ENCODE measurements at places on chromosomes 12 and 14.
A peak's percentile ranks its signal among the peaks of the same experiment; 100 is the strongest.

- no peak for DNase-seq
Measured at GRCh38 chr14:78690836-78691235, 520.7 kb downstream of the NRXN3 start.

- no peak for DNase-seq
Measured at GRCh38 chr14:19974844-19975243, 547 bp upstream of the OR4K15 start.

DNA sequence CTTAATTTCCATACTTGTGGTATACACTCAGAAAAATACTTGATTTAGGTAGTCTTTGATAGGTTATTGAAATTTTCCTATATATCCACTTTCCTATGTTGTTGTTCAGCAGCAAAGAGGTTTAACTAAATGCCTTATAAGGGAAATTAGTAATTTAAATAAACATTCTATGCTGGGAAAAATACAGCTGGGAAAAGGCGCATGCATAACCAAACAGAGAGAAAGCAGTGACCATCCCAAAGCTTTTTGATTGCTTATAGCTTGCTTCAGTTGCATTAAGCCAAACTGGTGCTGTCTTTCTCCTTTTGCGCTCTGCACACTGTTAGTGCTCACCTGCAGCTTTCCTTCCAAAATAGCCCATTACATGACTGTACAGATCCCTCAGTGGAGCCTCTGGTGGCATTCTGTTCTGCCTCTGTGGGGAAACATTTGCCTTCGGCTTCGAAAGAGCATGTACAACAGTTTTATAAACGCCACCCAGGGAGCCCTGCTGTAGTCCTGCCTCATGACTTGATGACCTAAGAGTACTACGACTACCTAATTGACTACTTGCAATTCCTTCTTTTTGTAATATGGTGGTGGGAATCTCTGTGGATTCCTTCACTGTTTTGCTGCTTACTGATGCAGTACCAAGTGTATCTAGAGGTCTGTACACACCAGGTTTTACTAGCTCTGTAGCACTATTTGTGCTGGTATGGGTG is 120.8 kb downstream of the RALGAPA1 start:
- DNase-seq: no peak

DNA sequence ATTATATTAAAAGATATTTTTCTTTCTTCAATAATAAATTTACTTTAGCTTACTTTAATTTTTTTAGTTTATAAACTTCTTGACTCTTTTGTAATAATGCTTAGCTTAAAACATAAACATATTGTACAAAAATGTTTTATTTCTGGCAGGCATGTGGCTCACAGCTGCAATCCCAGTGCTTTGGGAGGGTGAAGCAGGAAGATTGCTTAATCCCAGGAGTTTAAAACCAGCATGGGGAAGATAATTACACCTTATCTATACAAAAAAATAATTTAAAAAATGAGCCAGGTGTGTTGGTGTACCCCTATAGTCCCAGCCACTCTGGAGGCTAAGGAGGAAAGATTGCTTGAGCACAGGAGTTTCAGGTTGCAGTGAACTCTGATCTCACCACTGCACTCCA is 120.7 kb downstream of the GPHN start:
- no peak for DNase-seq

- DNase-seq: no peak
Measured at GRCh38 chr12:19484738-19485137, 45.4 kb downstream of the AEBP2 start.

- DNase-seq: no peak
Measured at GRCh38 chr12:124436366-124436765, 131.0 kb downstream of the NCOR2 start.

DNA sequence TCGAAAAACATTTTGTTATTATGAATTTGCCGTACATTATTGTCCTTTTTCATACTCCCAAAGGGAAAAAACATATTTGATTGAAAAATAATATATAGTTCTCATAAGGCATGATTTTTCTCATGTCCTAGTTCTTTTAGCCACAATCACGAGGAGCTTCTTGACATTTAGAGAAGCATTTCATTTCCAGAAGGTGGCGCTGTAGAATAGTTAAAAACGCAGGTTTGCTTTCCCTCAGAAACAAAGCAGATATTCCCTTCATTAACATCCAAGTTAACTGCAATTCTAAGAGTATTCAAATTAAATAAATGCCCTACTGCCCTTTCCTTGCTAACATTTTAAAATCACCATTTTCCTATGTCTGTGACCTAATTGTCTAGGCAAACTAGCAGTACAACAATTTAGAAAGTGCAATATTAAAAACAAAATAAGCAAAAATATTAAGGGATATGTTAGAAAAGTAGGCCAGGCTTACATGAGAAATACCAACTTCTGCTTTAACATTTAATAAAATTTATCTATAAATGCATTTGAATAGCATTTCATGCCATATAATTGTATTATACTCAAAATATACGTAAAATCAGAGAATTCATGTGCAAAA is 10.9 kb upstream of the PIK3C2G start:
- no peak for DNase-seq

DNA sequence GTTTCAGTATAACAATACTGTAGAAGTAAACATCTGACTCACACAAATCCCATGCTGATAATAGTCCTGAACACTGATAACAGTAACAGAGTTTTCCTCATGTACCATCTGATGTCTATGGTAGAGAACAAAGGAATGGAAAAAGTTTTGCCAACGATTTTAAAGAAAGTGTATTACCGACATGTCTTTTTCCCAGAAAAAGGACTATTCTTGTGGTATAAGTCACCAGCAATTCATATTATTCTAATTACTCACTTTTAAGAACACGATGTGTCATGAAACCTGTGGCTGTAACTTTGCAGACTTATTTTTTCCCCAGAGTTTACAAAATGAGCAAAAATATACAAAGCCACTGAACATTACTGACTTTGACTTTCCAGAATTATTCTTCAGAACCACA is 40.1 kb upstream of the DCN start:
- no peak for DNase-seq

DNA sequence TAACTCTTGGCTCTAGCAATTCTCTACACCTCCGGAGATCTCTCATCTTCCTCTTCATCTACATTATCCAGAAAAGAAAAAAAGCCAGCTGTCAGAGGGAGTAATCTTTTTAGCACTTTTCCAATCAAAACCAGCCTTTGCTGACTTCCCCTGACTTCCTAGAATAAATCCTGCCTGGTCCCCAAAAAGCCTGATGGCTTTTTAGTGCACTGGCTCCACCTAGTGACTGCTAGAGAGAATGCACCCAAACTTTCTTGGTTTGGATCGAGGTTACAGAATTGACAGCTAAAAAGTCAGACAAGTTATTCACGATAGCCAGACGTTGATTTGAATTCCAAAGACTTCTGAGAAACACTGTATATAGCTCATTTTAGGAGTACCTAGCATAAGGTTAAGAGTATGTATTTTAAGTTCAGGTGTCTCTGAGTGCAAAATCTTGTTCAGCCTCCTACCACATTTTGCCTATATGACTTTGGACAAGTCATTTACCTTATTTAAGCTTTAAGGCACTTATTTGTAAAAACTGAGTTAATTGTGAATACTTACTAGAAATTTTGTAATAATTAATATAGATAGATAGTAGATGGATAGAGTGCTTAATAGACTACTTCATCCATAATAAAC is 185.7 kb upstream of the GRIN2B start:
- DNase-seq: peak; percentile 15

- DNase-seq: no peak
Measured at GRCh38 chr14:90658541-90658967, 157.7 kb downstream of the TTC7B start.

GRCh38 chr12:92551210-92551609 is 151.6 kb upstream of the PLEKHG7 start:
- DNase-seq: no peak

- no peak for DNase-seq
Measured at GRCh38 chr14:28783664-28784063, 17.1 kb downstream of the FOXG1 start.

DNA sequence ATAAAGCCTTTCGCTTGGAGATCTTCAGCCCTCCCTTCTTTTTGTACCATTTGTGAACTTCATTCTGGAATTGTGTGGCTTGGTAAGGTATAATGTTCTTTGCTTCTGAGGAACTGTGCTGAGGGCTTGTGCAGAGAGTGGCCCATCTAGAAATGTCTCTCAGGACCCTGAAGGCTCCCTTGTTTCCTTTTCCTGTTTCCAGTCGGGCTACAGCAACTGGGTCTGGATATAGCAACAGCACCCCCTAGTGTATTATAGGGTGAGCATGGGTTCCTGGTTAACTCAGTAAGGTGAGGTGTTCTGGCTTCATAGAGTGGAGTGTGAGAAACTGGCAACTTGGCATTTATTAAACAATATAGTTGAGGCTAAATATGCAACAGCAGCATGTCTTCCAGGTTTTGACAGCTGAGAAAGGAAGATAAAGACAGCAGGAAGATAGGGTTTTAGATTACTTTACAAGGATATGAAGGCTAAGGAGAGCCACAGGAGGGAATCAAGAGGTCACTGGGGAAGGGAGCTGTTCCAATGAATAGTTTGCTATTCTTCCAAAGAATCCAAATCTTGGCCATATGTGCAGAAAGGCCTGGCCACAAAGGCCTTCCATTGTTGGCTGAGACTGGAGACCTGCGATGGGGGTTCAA is 49.1 kb upstream of the RNU6-8 start:
- peak; percentile 26 for DNase-seq

DNA sequence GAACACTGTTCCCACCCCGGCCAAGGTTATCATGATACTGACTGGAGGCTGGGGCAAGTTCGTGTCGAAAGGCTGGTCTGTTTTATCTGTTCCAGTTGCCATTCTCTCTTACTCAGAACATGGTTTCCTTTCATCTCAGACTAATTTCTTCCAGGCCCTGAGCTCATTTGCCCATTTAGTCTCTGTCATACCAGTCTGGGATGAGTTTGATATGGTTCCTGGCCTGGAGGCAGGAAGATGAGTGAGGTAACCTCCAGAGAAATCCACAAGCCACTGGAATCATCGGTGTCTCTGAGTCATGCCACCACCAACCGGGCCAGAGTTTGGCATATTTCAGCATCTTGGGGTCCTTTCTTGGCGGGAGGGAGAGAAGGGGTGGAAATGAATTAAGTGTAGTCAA is 114.7 kb downstream of the NTF3 start:
- DNase-seq: no peak

DNA sequence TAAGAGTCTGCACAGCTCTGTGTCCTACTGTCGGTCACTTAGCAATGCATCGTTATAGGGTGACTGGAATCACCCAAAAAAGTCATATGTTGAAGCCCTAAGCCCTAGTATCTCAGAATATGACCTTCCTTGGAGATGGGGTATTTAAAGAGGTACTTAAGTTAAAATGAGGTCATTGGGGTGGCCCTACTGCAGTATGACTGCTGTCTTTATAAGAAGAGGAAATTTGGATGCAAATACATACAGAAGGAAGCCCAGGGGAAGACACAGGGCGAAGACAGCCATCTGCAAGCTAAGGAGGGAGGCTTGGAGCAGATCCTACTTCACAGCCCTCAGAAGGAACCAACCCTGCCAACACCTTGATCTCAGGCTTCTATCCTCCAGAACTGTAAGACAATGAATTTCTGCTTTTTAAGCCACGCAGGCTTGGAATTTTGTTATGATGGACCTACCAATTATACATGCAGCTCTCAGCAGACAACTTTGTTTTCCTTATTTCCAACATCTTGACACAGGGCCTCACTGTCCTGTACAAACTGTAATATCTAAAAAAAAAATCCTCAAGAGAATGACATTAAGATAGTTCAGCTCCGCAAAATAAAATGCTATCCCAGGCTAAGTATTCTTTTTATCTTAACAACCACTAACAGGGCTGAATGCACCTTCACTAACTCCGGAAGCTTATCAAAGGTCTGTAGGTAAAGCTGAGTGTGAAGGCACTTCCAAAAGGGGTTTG is 40.4 kb downstream of the ZFP36L1 start:
- DNase-seq: no peak

DNA sequence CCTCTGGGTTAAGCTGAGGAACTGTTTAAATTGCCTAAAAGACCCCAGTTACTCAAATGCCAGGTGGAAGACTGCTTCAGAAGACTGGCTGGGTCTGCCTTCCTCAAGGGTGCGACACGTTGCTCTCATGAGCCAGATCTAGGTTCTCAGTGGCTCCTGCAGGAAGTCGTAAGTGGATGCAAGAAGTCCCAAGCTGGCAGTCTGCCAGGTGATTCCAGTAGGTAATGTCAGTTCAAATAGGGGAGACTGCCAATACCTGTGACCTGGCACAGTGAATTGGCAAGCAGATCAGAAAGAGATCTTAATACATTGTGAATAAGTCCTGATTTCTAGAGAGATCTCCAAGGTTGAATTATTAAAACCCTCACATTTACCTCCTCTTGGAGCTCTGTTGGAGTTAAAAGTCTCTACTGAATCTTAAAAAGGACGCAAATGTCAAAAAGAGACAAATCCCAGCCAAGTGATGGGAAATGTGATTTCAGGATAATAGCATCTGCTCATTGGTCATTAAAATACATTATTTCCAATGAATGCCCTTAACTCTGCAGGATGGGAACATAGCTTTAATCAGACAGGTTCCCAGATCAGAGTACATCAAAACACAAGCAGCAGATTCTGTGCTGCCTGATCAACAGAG is 98.8 kb upstream of the FRMD6 start:
- DNase-seq: no peak

DNA sequence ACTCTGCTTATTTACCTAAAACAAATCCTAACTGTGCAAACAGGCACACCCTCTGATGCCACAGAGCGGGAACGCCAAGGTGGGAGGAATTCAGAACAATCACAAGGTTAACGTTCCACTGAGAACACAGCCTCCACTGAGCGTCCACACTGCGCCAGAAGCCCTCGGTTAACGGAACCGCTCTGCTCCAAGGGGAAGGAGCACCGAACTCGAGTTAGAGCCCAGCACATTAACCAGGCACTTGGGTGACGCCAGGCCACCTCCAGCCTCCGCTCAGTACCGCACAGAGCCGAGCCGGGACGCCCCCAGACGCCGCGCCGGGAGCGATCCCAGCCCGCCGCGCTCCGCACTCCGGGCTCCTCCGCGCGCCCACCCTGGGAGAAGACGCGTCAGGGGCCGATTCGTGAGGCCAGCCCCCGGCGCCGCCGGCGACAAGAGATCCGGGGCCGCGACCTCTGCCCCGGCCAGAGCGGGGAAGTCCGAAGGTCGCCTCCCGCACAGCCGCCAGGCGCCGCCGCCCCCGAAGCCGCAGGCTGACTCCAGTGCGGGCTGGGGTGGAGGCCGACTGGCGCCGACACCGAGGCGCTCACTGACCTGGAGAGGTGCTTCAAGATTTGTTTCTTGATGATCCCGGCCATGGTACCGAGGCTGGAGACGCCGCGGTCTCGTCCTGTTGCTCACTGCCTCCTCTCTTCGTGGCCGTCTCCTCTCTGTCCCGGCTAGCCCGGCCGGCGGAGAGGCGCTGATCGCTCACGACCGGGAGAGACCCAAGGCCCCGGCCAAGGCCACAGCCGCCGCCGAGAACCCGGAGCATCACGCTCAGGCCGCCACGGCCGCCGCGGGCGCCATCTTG is 450 bp downstream of the BLTP3B start:
- peak; percentile 5 for DNase-seq

GRCh38 chr12:126443977-126444376 is 1378.7 kb downstream of the AACS start:
- DNase-seq: no peak

- no peak for DNase-seq
Measured at GRCh38 chr12:19387161-19387560, 52.1 kb upstream of the AEBP2 start.

- no peak for DNase-seq
Measured at GRCh38 chr12:26359576-26359975, 164.2 kb downstream of the SSPN start.

- DNase-seq: no peak
Measured at GRCh38 chr12:108594-108993, 42.0 kb downstream of the IQSEC3 start.

- DNase-seq: no peak
Measured at GRCh38 chr12:67442347-67442841, 173.2 kb downstream of the CAND1 start.

- no peak for DNase-seq
Measured at GRCh38 chr14:85702997-85703396, 173.1 kb downstream of the FLRT2 start.

All from stimulated activated CD8-positive, alpha-beta memory T cell treated with anti-CD3 and anti-CD28 coated beads, Interleukin-12 subunit alpha, Interleukin-12 subunit beta, amount 100 ng/mL, for 1 hour (primary cell).